CD8-positive, alpha-beta memory T cell (primary cell): ENCODE measurements at places on chromosomes 12 and 14.

- DNase-seq, result no peak
Measured at GRCh38 chr14:56357428-56357827, 222.2 kb upstream of the TMEM260 start.

DNA sequence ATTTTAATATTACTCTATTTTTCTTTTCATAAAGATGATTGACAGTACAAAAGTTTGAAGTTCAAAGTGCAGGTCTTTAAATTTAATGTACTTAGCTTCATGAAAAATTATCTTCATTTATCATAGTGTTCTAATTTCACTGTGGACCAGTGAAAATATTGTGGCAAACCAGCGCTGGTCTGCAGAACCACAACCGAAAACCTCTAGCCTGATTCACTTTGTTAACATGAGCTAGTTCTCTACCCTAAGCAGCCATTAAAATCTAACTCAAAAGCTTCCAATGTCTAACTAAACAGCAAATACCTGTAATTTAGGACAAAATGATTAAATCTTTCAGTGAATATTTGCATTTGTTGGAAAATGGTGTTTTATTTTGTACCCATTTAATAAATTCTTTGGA, 161.1 kb upstream of the TMTC2 start:
- no peak for DNase-seq

- no peak for DNase-seq
Measured at GRCh38 chr14:36320897-36321381, 502 bp upstream of the MBIP start.

- no peak for DNase-seq
Measured at GRCh38 chr14:98808494-98809407, 463.2 kb downstream of the BCL11B start.

DNA sequence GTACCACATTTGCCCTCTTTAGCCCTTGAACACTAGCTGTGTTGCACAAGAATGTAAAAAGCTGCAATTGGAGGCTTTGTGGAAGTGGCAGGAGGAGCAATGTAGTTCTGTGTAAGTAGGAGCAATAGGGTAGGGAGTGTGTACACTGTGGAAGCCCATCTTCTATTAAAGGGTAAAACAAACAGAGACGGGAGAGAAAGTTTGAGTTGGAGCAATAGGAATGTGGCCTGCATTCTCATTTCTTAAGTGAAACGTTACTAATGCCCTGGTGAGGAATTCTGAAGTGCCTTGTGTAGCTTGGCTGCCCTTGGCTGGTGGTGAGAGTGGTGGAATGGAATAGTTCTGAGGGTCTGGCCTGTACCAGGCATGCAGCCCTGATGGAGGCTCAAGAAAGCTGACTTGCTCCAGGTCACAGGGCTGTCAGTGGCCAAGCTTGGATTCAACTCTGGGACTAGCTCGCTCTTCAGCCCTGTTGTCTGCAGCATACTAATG, 38.8 kb upstream of the ATP23 start:
- no peak for DNase-seq

GRCh38 chr14:105028251-105028927, 7.5 kb upstream of the CDCA4 start:
- DNase-seq, result no peak

DNA sequence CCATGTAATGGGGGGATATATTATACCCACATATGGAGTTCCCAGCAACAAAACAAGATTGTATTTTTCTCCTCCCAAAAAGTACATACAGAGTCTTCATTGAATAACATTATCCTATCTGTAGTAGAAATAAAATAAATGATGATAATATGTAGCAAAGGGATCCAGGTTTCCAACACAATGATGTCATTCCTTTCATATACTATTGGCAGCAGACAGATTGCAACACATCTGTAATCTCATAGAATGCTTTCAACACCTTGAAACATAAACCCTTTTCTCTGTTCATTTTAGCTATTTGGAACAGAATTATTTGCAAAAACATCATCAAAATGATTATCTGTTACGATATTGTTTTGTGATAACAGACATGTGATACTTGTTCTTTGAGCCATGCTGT, 317.6 kb downstream of the DPF3 start:
- DNase-seq, result no peak
